ENCODE measurements at places on chromosomes 12 and 14. TPM values are rescaled to one million over a fixed set of nuclear protein-coding genes. Genes with fewer than 3 reads are reported as not detected.
A peak's percentile ranks its signal among the peaks of the same experiment; 100 is the strongest.

DNA sequence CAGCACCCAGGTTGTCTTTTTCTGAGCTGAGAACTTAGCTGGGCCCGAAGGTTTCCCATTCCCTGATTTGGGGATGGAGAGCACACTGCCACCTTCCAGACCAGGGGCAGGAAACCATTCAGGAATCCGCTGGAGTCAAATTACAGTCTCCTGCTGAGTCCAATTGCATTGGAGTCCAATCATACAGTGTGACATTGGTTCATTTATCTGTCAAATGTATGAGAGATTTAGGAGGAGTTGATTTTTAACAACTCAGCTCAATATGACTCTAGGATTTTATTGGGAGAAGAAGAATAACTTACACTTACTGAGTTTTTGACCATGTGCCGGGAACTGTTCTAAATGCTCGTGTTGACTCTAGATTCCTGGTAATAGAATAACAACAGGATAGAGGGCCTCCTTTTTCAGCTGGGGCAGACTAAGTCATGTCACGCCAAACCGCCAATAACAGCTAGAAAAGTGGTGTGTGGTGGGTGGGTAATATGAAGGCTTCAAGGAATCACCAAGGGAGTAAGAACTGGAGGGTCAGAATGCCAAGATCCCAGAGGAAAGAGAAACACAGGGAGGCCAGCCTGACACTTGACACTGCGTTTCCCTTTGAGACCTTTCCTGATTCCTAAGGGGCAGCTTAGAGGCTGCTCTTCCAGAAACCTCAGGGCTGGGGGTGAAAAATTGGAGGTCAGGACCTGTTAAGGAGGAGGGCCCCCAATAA, 11.5 kb downstream of the SYNDIG1L start:
- DNase-seq, result no peak

DNA sequence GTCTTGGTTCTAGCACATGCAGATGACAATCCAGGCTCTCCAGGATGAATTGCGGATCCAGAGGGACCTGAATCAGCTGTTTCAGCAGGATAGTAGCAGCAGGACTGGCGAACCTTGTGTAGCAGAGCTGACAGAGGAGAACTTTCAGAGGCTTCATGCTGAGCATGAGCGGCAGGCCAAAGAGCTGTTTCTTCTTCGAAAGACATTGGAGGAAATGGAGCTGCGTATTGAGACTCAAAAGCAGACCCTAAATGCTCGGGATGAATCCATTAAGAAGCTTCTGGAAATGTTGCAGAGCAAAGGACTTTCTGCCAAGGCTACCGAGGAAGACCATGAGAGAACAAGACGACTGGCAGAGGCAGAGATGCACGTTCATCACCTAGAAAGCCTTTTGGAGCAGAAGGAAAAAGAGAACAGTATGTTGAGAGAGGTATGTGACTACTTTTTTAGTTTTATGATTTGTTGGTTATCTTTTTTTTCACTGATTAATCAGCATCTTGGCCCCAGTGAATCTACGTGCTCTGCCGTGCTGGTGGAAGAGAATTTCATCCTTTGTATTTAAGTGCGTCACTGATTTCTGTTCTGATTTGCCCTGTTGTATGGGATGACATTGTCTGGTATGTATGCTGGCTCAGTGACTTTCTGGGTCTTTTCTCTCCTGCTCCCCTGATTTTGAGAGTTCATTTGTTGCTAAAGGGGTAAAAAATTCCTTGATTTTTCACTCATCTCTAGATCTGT, 92.3 kb downstream of the ERC1 start:
- no peak for DNase-seq

Gene ESPL1
- 0.35 TPM for total RNA-seq

GRCh38 chr14:58705066-58705465, 67.3 kb downstream of the DACT1 start:
- DNase-seq, result no peak

- DNase-seq, result no peak
These were observed 143.6 kb downstream of the RGS6 start for GRCh38 chr14:72075649-72076334.

DNA sequence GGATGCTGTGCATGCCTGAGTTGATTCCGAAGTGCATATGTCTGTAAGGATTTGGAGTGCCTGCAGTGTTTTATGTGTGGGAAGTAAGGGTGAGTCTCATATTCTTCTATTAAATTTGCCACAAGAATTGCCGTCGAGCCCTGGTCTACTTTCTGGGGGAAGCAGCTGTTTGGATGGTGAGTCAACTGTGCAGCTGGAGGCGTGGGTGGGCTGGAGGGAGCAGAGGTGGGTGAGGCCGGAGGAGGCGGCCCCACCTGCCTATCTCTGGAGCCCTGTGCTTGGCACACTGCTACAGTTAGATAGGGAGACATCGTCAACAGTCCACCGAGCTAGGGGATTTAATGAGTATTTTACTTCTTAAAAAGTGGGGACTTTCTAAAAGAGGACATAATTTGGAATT, 9.7 kb downstream of the GLRX5 start:
- no peak for DNase-seq

Gene SLCO1B1
- total RNA-seq, result not detected

Gene TMEM63C
- total RNA-seq, result 0.06 TPM

DNA sequence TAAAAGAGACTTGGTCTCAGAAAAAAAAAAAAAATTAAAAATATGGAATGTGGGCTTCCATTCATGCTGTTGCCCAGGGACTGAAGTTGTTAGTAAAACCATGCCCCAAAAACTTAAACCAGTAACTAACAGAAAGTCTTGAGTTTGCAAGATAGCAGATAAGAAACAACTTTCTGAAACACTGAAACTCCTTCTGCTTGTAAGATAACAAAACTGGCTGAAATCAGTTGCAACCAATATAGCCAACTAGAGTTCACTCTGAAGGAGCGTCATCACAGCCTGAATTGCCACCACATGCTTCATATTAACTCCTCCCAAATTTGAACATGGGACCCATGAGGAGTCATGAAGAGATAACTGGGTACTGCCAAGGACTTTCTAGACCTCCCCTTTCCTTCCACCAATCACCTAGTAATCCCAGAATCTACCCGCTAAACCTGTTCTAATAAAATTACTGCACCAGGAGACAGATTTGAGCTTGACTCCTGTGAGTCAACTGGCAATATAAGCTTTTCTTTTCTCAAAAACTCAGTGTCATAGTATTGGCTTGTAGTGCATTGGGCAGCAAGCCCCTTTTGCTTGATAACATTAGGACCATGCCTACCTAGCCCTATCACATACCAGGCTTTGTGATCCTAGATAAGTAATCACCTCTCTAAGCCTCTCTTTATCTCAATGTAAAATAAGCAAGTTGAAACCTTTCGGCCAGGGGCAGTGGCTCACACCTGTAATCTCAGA, 53.6 kb downstream of the R3HDM2 start:
- DNase-seq, result no peak

- peak; percentile 69 for DNase-seq
These were observed 180.9 kb downstream of the CHST11 start for GRCh38 chr12:104637604-104638003.

- DNase-seq, result no peak
These were observed 866.7 kb upstream of the TMEM132C start for GRCh38 chr12:127400221-127400620.

GRCh38 chr12:76018111-76018510, 13.5 kb downstream of the PHLDA1 start:
- no peak for DNase-seq

DNA sequence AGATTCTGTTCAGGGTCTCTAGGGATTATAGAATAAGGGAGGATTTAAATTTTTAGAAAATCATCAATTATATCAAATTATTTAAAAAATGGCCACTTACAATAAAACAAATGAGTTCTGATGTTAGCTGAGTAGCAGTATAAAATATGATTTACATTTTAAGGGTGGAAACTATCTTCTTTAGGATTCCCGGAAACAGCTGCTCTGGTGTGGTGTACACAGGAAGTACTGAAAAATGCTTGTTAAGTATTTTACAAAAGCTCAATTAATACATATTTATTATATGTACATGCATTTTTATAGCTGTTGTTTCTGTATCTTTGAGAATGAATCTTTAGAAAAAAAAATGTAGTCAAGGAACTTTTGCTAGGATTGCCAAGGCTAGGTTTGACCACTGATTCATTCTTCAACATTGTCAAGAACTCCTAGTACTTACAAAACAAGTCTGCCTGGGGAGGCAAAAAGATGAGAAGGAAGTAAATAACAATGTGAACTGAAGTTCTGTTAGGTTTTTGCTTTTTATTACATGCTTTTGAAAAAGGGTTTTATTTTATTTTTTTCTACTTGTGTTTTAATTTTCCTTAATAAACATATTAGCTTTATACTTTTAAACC, 48.0 kb downstream of the ARF6 start:
- no peak for DNase-seq

Gene TAS2R20
- total RNA-seq, result 1.2 TPM

Gene DYRK2
- total RNA-seq, result 15.5 TPM

DNA sequence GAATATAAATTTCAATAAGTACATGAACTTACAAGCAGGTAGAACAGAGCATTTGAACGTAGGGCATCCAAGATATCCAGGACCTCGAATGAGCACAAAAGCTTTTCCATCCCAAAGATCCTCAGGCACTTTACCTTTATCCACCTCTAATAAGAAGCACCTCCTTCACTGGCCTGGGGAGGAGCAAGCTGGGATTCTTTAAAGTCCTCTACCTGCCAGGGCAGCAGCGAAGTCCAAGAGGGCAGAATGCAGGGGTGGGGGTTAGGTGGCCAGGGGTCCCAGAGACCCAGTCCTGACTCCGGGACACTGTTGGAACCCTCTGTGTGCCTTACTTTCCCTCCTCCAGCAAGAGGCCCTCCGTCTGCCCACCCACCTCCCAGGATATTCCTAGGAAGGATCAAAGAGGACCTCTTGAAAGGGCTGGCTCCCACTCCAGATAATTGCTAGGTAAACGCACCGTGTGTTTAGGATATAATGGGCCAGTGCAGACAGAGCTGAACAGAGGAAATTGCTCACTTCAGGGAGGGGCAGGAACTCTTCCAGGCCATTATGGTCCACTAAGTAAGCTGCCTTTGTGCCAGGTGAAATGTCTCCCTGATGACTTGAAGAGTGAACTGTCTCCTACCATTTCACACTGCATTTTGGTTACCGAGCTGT, 68.1 kb downstream of the TTC9 start:
- DNase-seq, result no peak

GRCh38 chr12:48105321-48105866, 485 bp downstream of the SENP1 start:
- DNase-seq, result no peak

Gene ALDH1L2
- 5.0 TPM for total RNA-seq

DNA sequence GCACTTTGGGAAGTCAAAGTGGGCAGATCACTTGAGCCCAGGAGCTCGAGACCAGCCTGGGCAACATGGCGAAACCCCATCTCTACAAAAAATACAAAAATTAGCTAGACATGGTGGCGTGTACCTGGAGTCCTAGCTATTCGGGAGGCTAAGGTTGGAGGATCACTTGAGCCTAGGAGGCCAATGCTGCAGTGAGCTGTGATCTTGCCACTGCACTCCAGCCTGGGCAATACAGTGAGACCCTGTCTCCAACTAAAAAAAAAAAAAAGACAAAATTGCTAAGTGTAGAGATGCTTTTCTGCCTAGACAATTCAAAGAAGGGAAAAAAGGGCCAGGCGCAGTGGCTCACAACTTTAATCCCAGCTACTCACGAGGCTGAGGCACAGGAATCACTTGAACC, 3.4 kb upstream of the LRP6 start:
- DNase-seq, result no peak

Gene ACRBP
- total RNA-seq, result 3.8 TPM

DNA sequence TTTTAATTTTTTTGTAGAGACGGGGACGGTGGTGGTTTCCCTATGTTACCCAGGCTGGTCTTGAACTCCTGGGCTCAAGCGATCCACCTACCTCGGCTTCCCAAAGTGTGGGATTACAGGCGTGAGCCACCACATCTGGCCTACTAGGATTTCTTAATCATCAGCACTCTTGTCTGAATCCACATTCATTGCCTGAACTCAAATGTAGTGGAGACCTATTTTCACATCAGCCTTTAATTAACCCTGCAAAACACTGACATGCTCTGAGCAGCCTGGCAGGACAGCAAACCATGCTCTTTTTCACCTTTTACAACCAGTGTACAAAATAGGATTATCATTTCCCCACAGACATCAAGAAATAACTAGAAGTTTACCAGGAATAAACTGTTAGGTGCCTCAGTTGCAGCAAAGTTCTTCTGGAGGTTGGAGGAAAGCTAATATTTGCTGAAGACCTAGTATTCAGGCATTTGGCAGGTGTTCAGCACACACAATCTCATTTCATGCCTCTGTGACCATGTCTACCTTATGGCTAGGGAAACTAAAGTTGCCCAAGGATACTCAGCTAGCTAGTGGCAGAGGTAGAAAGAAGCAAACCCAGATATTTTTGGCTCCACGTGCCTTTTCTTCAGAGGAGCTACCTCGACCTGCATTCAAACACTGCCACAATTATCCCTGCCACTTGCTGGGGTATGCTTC, 37.7 kb downstream of the CFL2 start:
- DNase-seq, result no peak

DNA sequence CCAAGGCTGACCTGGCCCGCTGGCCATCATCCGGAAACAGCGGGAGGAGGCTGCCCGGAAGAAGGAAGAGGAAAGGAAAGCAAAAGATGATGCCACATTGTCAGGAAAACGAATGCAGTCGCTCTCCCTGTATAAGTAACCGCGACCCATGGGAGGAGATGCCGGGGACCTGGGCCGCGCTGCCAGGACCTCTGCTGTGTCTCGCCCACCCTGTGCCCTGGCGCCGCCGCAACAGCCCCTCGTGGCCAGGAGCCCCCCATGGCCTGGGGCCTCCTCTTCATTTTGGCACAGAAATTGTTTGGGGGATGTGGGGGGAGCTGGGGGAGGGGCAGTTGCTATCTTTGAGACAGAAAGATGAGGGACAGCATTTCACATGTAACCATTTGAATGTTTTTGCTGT, 16.5 kb downstream of the HSPB8 start:
- DNase-seq, result no peak

Gene GPHN
- total RNA-seq, result 28.5 TPM

- no peak for DNase-seq
These were observed 556.7 kb upstream of the FBXO33 start for GRCh38 chr14:39988939-39989338.

DNA sequence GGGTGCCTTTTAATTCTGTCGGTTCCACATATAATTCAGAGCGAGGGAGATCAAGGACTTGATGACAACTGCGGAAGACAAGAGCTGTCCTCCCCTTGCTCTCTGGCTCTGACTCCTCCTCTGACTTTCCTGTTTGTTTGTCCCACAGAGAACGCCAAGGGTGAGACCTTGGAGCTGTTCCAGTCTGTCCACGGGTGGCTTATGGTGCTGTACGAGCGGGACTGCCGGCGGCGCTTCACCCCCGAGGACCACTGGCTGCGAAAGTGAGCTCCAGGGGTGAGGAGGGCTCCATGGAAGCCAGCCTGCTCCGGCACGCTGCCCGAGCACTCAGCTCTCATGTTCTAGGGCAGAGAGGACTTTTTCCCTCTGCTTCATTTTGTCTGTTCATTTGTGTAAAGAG, 32.8 kb downstream of the UBE3B start:
- DNase-seq, result no peak

DNA sequence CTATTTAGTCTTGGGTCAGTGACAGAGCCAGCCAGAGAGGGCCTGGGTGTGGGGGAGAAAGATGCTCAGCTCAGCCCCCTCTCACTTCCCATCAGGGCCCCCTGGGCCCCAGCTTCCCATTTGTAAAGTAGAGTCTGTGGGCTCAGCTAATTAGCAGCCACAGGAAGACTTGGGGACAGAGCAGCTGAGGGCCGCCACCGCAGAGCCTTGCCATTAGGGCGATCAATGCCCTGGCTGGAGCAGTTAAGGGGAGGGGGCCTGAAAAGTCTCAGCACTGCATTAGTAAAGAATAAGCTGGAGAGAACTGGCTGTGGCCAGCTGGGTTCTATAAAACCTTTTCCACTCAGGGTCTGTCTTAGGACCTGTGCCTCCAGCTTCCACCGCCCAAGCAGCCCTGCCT, 2.7 kb downstream of the PLEKHD1 start:
- DNase-seq, result no peak

Data from upper lobe of right lung (tissue), 1 donor.